ENCODE measurements at places on chromosomes 11 and 22.
A peak's percentile ranks its signal among the peaks of the same experiment; 100 is the strongest.

DNA sequence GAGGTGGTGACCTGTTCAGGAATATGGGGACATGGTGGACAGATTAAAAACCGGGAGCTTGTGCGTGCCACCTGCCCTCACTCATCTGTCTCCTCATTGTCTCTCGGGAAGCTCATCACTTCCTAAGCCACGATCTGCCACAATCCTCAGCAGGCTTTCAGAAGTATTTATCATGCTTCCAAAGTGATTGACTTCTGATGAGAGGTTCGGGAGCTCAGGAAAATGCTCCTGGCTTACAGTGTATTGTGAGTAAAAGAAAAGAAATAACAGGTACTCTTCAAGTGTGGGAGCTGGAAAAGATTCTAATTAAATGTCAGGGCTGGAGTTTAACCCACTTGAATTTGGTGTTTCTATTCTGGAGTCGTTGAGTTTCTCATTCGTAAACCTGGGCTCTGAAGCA is 91.9 kb upstream of the DRD2 start:
- no peaks in the 10 kb centered on the region for H3K36me3 ChIP-seq
- DNase-seq: no peak
- no peak overlapping the region for H3K27ac ChIP-seq
- peaks cover 35% of the 10 kb centered on the region for H3K27me3 ChIP-seq
- no peak overlapping the region for H3K4me3 ChIP-seq

DNA sequence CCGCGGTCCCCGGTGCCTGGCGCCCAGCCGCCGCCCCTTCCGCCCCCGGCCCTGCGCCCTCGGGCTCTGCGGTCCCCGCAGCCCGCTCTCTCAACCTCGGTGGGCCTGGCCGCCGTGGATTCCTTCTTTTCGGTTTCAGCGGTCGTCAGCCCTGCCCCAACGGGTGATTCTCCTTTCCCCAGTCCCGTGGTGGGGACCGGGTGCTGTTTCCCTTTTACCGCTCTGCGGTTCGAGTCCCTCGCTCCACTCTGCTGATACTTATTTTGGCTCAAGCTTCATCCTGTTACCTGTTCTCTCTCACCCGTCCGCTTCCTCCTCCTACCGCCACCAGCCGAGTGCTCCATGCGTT is 494 bp downstream of the ZDHHC5 start:
- peak overlapping the region; percentile 97 for H3K27ac ChIP-seq
- H3K4me1 ChIP-seq: peaks cover 58% of the 10 kb centered on the region
- peak; percentile 59 for DNase-seq
- H3K27me3 ChIP-seq: no peaks in the 10 kb centered on the region
- peaks cover 28% of the 10 kb centered on the region for H3K36me3 ChIP-seq
- H3K4me3 ChIP-seq: peak overlapping the region; percentile 100

GRCh38 chr11:5083602-5084001 is 14.2 kb downstream of the OR52E1 start:
- H3K4me3 ChIP-seq: no peak overlapping the region
- no peaks in the 10 kb centered on the region for H3K27me3 ChIP-seq
- H3K4me1 ChIP-seq: no peaks in the 10 kb centered on the region

GRCh38 chr11:68965901-68966853 is 14.6 kb downstream of the MRGPRD start:
- peak overlapping the region; percentile 85 for H3K27ac ChIP-seq
- peak; percentile 53 for DNase-seq
- peaks cover 4% of the 10 kb centered on the region for H3K36me3 ChIP-seq
- H3K4me1 ChIP-seq: peaks cover 27% of the 10 kb centered on the region

DNA sequence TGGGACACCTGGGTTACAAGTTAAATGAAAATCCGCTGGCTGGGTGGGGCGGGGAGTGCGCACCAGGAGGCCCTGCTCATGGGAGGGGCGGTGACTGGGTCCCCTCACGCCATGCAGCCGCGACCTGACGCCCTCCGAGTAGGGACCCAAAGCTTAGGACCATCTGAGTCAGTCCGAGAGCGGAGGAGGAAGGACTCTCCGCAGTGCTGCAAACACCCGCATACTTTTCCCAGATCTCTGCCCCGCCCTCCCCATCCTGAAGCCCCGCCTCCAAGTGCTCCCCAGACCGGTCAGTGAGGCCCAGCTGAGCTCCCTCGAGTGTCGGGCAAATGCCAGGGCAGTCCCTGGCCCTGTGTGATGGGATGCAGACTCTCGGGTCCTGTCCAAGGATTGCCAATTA is 6.6 kb upstream of the FLI1 start:
- no peak overlapping the region for H3K27ac ChIP-seq
- H3K4me3 ChIP-seq: peak overlapping the region; percentile 71
- H3K27me3 ChIP-seq: peaks cover 100% of the 10 kb centered on the region
- H3K36me3 ChIP-seq: peaks cover 5% of the 10 kb centered on the region
- H3K4me1 ChIP-seq: peaks cover 47% of the 10 kb centered on the region
- DNase-seq: peak; percentile 37

- no peak for DNase-seq
- no peaks in the 10 kb centered on the region for H3K36me3 ChIP-seq
- no peaks in the 10 kb centered on the region for H3K27me3 ChIP-seq
- no peak overlapping the region for H3K4me3 ChIP-seq
- H3K27ac ChIP-seq: no peak overlapping the region
These were observed 105.5 kb upstream of the TENM4 start for GRCh38 chr11:79546351-79546750.

DNA sequence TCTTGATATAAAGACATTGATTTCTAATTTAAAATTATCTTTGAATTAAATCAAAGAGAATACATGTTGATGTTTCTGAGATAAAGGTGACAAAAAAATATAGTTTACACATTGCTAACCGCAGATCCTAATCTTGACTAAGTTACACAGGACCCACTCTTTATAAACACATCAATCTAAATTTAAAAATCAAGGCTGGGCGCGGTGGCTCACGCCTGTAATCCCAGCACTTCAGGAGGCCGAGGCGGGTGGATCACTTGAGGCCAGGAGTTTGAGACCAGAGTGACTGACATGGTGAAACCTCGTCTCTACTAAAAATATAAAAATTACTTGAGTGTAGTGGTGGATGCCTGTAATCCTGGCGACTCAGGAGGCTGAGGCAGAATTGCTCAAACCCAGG is 1.9 kb downstream of the ARFGAP3 start:
- H3K4me1 ChIP-seq: peaks cover 11% of the 10 kb centered on the region
- no peak for DNase-seq
- H3K27me3 ChIP-seq: no peaks in the 10 kb centered on the region
- H3K4me3 ChIP-seq: peak overlapping the region; percentile 57

DNA sequence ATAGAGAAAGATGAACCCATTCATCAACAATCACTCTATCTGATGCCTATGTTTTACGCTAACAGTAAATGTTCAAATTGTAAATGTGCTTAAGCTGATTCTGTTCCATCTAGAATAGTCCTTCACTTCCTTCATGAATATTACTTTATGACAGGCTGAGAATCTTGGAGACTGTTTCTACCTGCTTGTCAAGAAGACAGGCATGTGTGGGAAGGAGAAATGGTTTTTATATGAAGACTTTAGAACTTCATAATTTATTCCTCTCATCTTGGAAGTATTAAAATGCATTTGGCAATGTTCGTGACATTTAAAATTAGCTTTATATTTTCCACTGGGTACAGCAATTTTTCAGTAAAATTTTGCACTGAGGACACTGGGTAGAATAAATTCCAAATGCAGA is 41.0 kb downstream of the ELMOD1 start:
- H3K4me3 ChIP-seq: no peak overlapping the region
- H3K27ac ChIP-seq: no peak overlapping the region
- H3K27me3 ChIP-seq: peaks cover 5% of the 10 kb centered on the region
- no peak for DNase-seq
- H3K36me3 ChIP-seq: no peaks in the 10 kb centered on the region

- no peak for DNase-seq
- H3K27ac ChIP-seq: no peak overlapping the region
- no peaks in the 10 kb centered on the region for H3K27me3 ChIP-seq
- H3K36me3 ChIP-seq: peaks cover 66% of the 10 kb centered on the region
These were observed 14.4 kb downstream of the IL18BP start for GRCh38 chr11:72012897-72013721.
